Activated naive CD4-positive, alpha-beta T cell treated with Interleukin-2 at 50 U/mL for 16 hours (primary cell): ENCODE measurements at places on chromosomes 6 and 20.
A peak's percentile ranks its signal among the peaks of the same experiment; 100 is the strongest.

GRCh38 chr6:143026696-143027449 is 33.8 kb upstream of the AIG1 start:
- DNase-seq: peak; percentile 51

GRCh38 chr20:31833130-31833930 is 12.1 kb downstream of the FOXS1 start:
- DNase-seq: peak; percentile 67

DNA sequence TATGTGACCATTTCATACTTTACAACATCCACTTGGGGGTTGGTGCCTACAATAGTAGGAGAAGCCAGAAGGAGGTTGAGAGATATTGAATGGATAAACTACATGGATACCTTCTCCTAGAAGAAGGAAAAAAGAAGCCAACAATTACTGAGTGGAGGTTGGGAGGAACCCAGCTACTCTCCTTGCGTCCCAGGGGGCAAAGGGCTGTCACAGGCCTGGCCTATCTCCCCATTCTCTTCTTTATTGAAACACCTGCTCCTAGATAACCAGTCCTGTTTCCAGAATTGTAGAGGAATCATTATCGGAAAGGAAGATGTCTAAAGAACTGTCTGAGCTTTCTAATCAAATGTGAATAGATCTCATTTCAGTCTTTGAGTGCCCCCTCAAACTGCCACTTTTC is 115.1 kb downstream of the MAP7 start:
- DNase-seq: no peak

DNA sequence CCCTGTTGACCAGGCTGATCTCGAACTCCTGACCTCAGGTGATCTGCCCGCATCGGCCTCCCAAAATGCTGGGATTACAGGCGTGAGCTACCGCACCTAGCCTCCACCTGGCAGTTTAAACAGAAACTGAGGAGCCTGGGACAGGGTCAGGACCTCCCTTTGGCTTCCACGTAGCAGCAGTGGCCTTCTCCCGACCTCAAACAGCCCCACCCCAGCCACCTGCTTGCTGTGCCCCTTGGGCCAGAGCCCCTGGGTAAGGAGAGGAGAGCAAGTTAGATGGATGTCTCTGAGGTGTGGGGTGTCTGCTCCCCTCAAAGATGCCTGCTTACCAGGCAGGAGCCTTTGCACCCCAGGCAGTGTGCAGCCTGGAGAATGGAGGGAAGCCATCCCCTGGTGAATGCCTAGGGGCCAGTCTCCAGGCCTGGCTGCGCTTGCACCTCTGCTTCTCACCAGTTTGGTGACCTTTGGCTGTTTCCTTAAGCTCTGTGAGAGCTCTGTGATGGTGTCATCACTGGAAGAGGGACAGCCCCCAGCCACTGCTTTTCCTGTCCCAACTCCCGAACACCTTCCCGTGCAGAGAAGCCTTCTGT is 42.1 kb upstream of the MDFI start:
- no peak for DNase-seq

GRCh38 chr6:5681480-5681879 is 325.2 kb downstream of the NRN1 start:
- DNase-seq: no peak

DNA sequence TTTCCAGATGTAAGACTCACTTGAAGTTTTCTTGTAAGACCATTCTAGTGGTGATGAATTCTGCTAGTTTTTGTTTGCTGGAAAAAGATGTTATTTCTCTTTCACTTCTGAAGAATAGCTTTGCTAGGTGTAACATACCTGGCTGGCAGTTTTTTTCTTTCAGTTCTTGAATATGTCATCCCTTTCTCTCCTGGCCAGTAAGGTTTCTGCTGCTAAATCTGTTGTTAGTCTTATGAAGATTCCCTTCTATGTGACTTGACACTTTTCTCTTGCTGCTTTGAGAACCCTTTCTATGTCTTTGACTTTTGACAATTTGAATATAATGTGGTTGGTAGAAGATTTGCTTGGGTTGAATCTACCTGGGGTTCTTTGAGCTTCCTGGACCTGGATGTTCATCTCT is 314.7 kb upstream of the NOX3 start:
- DNase-seq: no peak

GRCh38 chr20:36872852-36873251 is 3.1 kb upstream of the TLDC2 start:
- no peak for DNase-seq

GRCh38 chr6:41878246-41878645 is 16.9 kb downstream of the USP49 start:
- no peak for DNase-seq

- no peak for DNase-seq
Observed at GRCh38 chr6:45045253-45045601, 282.9 kb upstream of the RUNX2 start.

GRCh38 chr20:12108846-12109245 is 191.2 kb downstream of the BTBD3 start:
- DNase-seq: no peak

DNA sequence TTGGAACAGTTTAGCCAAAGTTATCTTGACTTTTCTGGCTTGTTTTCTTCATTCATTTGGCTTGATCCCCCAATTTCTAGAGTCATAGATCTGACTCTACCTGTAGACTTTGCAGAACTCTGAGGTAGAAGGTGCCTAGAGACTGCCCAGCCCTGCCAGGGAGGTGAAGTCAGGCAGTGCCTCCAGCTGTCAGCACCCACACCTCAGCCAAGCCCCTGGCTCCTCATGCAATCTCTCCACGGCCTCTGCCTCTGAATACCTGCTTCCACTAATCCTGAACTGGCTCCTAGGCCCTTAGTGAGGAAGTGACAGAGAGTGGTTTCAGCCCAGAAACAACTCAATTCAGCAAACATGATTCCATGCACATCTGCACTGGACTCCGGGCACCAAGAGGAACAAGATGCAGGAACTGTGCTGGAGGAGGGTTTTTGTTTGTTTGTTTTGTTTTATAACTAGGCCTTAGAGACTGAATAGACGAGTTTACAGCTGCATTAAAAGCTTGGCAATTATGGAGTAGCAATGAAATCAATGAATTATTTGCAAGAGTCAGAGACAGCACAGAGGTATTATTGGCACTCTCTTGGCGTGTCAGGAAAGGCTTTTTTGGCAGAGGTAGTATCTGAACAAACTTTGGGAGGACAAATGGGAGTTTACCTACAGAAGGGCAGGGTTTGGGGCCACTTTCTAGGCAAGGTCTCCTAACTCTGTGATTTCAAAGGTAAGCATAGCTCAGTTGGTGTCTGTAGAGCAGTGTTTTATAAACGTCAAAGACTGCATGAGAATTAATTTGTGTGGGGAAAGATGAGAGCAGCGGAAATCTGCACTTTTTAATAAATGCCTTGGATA is 25.2 kb downstream of the TGM3 start:
- DNase-seq: no peak

DNA sequence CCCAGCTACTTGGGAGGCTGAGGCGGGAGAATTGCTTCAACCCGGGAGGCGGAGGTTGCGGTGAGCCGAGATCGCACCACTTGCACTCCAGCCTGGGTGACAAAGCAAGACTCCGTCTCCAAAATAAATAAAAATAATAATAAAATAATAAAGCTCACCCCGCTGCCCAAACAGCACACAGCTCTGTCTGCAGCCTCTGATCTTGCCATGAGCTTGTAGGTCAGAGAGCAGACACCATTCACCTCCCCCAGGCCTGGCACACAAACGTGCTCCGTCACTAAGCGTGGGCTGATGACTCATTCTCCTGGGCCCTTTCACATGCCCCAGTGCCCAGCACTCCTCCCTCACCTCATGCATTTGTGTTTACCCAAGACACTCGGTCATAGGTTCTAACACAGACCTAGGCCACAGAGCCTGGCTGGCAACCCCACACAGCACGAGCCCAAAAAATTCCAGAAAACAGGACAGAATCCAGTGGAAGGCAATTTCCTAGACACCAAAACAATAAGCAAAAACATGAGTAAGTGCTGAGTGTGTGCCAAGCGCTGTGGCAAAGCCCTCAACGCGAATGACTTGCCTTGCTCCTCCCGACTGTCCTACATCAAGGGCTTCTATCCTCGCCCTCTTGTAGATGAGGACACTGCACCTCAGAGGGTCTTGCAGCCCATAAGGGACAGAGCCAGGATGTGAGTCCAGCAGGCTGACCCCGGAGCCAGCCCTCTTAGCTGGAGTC is 18.0 kb downstream of the ATP9A start:
- DNase-seq: peak; percentile 59

DNA sequence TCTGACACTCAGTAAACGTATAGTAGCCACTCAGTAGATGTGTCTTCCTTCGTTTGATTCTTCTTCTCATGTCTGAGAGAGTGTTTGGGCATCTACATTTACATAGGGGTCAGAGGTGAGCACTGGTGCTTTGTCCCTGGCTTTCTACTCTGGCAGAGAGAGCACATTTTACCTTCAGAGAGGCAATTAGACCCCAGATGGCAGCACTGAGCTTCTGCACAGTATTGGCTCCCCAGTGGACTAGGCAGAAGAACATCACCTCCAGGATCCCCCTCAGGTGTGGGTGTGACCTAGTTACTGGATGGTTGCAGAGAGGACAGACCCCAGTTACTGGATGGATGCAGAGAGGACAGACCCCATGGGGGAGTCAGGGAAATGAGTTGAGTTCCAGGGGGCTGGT is 327.2 kb downstream of the DHX35 start:
- no peak for DNase-seq

- DNase-seq: no peak
Observed at GRCh38 chr6:151796842-151797530, 10.5 kb upstream of the ESR1 start.

- DNase-seq: no peak
Observed at GRCh38 chr20:12936020-12936419, 72.8 kb upstream of the SPTLC3 start.

GRCh38 chr6:139017227-139017626 is 11.3 kb upstream of the ABRACL start:
- no peak for DNase-seq

GRCh38 chr6:158188591-158188990 is 20.4 kb downstream of the GTF2H5 start:
- no peak for DNase-seq

DNA sequence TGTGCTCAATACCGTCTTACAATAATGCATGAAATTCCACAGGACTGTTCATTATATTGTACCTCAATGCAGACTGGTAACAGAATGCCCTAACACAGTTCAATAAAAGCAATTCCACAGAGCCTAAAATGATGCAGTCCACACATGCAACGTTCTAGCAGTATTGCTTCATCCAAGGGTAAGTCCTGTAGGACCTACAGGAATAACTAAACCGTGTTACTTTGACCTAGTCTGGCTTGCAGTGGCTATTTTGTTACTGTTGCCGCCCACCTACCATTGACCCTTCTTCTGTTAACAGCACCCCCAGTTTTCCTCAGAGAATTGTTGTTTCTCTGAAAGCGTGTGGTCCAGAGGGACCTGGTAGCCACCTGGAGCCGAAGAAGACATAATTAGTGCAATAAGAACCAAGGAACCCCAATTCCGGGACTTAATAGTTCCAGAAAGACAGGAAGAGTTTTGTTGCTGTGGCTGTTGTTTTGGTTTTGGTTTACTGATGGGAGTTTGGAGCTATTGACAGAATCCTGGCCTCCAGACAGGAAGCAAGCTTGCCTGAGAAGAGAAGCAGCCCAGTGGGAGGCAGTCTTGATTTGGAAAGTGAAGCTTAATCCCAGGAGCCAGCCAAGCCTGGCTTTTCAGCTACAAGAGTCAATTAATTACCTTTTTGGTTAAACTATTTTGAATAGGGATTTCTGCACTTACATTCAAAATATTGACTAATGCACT is 91.3 kb downstream of the FRK start:
- DNase-seq: no peak

- no peak for DNase-seq
Observed at GRCh38 chr20:10848810-10849370, 175.1 kb upstream of the JAG1 start.

DNA sequence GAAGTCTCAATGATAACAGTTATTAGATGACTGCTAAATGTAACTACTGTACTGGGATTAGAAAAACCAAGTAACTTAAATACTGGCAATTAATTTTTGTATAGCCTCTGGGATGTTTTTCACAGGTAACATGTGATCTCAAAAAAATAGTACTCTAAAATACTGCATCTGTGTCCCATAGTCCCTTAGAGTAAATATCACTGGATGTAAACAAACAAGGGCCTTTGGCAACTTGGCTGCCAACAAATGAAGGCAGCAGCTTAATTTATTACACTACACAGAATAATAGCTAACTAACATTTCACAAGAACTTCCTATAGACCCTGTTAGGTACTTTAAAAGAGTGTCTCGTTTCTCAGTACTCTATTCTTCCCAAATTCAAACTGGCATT is 14.0 kb downstream of the ARHGAP18 start:
- no peak for DNase-seq

DNA sequence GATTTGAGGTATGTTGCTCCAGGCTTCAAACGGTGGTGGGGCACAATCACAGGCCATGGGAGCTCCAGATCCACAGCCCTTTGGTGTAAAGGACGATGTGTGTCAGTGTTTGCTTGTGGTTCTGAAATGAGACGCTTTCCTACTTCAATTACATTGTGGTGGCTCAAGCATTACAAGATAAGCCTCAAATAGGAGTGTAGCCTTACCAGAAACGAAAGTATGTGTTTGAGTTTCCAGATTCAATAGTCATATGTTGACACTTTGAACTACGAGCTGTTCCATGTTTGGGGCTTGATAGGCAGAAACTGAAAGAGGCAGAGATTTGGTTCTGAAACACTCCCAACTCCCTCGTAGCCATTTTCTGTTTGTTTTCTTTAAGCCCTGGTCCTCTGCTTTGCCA is 187.1 kb downstream of the MYLK4 start:
- no peak for DNase-seq

GRCh38 chr6:683742-684440 is 9.0 kb downstream of the EXOC2 start:
- DNase-seq: no peak

DNA sequence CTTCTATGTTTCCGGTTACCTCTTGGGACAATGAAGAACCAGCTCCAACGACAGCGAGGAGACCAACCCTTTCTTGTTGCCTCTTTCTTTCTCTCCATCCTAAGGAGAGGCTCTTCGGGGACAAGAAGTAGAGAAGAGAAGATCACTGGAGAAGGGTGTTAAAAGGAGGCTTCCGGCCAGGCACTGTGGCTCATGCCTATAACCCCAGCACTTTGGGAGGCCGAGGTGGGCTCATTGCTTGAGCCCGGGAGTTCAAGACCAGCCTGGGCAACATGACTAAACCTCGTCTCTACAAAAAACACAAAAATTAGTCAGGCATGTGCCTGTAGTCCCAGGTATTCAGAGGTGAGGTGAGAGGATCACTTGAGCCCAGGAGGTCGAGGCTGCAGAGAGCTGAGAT is 90.8 kb upstream of the TNFAIP3 start:
- DNase-seq: no peak

DNA sequence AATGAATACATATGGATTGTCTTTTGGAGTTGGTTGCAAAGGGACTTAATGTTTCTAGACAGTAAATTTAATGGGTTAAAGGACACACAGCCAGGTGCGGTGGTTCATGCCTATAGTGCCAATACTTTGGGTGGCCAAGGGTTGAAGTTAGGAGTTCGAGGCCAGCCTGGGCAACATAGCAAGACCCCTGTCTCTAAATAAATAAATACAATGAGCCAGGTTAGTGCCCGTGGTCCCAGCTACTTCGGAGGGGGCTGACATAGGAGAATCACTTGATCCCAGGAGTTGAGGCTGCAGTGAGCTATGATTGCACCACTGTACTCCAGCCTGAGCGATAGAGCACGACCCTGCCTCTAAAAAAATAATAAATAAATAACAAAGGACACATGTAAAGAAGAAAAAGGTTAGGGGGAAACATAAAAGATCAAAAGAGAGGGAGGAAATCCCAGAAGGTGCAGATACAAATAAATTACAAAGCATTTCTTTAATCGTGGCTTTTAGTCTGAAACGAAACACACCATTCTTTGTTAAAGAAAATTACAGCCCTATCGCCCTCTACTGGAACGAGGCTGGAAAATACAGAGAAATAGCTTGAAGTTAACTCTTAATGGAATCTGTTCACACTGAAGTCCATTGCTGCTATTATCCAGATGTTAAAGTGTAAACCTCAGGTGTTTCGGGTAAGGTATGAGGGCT is 42.6 kb upstream of the SCML4 start:
- DNase-seq: no peak
